ENCODE measurements at places on chromosomes 5 and 9.

GRCh38 chr5:87411973-87412629 is 629 bp downstream of the CCNH start:
- DNase-seq, result peak; percentile 42

GRCh38 chr9:114098021-114098935 is 814 bp downstream of the KIF12 start:
- DNase-seq, result no peak

DNA sequence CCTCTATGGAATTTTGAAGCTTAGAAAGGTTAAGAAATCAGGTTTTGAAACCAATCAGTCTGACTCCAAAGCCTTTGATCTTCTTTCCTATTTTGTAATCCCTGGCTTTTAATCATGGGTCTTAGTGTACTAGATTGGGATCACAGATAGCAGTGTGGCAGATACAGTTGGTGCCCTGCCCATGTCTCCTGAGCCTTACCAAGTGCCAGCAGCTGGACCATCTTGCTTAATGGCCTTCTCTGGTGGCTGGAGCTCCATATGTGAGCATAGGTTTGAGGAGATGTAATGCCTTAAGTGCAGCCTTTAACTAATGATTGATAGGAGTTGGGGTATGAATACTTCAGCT is 16.7 kb upstream of the RIC1 start:
- no peak for DNase-seq

DNA sequence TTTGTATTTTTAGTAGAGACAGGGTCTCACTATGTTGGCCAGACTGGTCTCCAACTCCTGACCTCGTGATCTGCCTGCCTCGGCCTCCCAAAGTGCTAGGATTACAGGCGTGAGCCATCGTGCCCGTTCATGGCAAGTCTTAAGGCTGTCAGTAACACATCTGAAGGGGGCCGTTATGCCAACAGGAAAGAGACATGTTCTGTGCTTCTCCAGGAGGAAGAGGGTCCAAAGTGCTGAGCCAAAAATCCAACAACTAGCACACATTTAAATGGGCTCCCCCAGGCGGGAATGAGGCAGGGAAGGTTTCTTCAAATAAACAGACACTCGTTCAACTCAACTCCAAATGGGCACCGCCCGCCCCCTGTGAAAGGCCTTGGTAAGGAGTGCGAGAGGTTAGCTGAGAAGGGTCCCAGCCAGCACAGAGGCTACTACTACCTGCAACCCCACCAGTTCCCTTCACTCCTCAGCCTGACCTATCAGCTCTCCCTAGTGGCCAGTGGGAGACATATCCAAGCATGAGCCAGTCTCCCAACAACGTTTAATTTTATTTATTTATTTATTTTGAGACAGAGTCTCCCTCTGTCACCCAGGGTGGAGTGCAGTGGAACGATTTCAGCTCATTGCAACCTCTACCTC is 84.1 kb upstream of the DMRT1 start:
- DNase-seq, result peak; percentile 47

GRCh38 chr5:122222580-122222979 is 89.5 kb upstream of the SNCAIP start:
- no peak for DNase-seq

DNA sequence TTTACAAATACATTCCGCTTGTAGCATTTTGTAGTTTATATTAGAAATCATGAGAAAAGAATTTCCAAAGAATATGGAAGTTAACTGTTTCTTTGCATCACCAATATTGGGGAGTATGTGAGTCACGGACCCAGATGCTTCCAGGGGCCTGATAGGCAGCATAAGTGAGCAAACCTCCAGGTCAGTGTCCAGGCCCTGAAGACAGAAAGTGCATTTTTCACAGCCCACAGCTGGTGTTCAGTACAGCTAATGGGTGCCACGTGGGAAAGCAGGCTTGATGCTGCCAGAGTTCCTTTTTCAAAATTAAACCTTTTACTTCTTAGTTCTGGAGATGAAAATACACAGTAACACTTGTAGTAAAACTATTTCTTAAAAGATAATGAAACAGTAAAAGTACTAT is 454.4 kb upstream of the ACTBL2 start:
- DNase-seq, result no peak

- no peak for DNase-seq
Measured at GRCh38 chr9:86443992-86444391, 89.8 kb upstream of the TUT7 start.

DNA sequence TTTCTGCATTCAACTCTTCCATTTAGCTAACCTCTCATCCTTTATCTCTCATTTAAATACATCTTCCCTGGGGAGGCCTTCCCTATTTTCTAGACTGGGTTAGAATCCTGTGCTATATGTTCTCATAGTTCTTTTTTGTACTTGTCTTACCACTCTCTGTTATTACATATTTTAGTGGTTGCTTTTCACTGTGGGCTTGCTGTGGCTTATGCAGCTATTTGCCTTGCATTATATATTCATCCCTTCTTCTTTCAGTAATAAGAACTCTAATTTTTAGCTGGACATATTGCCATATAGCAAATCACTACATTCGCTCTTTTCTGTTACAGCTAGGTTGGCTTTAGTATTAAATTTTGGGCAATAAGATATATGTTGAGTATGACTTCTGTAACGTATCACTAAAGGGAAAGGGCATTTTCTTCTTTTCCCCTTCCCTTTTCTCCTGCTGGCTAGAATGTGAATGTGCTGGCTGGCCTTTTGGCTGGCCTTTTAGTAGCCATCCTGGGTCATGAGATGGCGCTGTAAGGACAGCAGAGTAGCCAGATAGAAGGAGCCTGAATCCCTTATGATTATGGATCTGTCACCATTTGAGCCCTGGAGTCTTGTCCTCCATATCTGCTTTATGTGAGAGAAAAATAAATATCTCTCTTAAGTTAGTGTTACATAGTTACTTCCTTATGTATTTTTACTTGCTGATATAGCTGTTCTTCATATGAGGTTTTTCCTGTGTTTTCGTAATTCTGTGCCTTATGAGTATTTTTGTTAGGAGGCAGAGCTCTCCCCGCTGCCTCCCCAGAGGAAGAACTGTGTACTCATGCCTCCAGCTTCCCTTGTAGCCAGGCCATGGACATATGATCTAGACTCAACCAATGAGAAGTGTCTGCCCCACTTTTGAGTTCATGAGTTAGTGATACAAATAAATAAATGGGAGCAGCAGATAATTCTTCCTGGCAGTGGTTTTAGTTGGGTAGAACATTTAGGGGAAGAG is 65.8 kb downstream of the NDUFAF2 start:
- DNase-seq, result no peak

- peak; percentile 22 for DNase-seq
Measured at GRCh38 chr5:53095931-53096525, 13.5 kb downstream of the MOCS2 start.

DNA sequence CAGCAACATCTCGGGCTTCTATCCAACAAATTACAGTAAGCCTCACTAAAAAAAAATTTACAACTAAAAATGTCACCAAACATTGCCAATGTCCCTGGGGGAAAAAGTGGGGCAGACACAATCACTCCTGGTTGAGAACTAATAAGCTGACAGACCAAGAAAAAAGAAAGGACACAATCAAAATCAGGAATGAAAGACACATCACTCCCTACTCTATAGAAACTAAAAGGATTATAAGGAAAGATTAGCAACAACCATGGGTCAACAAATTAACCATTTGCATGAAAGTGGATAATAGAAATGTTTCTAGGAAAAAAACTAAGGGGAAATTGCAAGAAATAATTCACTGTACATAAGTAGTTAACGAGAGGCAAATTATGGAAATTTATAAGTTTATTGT is 53.4 kb downstream of the AGTPBP1 start:
- no peak for DNase-seq

DNA sequence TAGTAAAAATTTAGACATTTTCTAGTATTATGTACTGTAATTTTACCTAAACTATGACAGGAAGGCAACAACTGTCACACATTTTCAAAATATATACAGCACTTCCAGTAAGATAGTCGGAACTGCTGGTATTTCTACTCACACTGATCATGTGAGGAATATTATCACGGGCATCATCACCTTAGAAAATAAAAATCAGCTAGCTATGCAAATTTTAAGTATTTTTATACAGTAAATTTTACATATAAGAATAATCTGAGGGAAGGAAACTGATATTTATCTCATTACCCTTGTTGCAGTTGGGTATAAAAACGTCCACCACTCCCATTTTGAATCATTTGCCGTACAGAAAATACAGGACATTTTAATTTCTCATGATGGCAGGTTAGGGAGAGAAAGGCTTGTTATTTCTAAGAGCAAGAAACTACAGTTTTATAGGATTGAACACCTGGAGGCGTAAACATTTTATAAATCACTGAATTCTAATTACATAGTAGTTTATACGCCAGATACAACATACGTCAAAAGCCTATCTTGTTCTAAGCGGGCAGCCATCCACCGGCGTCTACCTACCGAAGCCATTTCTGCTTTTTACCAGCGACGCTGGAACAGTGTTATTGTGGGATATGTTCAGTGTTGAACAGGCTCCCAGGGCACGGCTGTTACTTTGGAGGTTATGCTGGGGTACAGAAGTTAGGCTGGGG is 729 bp upstream of the TNPO1 start:
- DNase-seq, result no peak

DNA sequence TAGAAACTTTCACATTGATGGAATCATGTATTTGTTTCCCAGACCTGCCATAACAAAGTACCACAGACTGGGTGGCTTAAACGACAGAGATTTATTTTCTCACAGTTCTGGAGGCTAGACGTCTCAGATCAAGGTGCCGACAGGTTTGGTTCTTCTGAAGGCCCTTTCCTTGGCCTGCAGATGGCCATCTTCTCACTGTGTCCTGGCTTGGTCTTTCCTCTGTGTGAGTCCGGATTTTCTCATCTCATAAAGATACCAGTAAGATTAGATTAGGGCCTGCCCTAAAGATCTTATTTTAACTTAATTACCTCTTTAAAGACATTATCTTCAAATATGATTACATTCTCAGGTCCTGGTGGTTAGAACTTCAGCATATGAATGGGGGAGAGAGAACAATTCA is 5.8 kb downstream of the USP20 start:
- no peak for DNase-seq

DNA sequence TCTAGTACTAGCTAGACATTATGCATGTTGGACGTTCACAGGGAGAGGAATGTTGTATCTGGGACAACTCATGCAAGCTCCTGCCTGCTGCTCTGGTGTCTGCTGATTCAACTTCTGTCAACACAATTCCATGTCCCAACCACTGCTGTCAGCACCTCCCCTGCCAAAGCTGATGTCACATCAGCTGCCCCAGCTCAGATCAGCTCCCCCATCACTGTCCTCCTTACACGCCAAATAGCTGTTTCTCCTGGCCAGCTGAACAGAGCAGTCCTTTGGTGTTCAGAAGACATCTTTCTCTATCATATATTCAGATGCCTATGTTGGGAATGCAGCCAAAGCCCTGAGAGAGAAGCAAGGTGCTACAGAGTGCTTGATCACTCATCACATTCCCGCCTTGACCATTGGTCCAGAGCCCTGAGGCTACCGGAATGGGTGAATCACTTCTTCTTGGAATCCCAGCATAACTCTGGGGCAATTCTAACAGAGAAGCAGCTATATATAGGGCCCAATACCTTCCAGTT is 223.3 kb downstream of the SEC61B start:
- DNase-seq, result no peak
